ENCODE measurements at places on chromosomes 7 and 10. TPM values are rescaled to one million over a fixed set of nuclear protein-coding genes. Genes with fewer than 3 reads are reported as not detected.

Gene GPAM
- total RNA-seq: 19.6 TPM

DNA sequence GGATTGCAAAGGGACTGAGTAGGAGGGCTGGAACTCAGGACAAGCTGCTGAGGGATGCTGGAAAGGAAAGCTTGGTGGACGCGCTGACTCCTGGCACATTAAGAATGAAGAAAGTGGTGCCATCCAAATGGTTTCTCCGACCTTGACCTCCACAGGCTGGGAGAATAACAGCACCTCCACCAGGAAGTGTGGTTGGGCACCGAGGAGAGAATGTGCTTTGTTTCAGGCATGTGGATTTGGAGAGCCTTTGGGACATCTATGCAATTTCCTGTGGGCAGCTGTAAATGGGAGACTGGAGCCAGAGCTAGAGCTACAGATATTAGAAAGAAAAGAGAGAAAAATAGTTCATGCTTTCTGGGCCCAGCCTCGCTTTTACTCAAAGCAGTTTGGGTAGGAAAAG lies 29.8 kb upstream of the HABP2 start:
- no peak for DNase-seq

DNA sequence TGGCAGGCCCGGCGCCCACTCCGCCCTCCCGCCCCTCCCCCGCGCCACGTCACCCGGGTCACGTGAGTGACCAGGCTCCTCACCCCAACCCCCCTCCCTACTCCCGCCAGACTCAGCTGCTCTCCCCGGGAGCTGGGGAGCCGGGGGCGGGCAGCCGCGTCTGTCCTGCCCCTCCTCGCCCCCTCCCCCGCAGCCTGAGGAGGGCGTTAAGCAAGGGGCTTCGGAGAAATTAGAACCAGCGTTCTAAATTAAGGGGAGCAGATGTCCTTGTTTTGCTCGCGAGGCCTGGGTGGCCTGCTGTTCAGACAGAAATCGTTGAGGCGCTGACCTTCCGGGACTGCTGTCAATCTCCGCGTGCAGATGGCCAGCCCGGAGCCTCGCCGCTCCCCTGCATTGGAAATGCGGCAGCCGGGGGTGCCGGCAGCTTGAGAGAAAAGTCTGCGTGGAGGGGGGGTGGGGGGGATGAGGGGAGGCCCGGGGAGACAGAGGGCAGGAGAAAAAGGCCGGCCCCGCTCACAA lies 102.2 kb upstream of the ZNF438 start:
- DNase-seq: peak; percentile 80

DNA sequence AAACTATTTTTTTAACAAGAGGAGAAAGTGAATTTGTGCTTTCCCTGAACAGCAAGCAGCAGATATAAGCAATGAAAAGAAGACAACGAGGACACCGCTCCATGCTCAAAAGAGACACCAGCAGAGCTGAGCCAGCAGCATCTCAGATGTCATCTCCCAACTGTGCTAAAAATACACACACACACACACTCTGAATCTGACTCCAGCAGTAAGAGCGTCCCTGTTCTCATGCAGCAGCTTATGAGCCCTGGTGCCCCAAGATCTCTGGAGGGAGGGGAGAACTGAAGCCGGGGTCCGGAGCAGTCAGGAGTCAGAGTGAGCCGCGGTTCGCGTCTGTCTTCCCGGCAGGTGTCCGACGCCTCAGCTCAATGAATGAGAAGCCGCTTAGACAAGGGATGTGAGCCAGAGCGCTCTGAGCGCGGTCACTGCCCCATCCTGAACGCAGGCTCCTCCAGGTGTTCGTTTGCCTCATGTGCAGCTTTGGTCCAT lies 49.2 kb downstream of the SVIL start:
- DNase-seq: no peak

Gene RELN
- 1.8 TPM for total RNA-seq

DNA sequence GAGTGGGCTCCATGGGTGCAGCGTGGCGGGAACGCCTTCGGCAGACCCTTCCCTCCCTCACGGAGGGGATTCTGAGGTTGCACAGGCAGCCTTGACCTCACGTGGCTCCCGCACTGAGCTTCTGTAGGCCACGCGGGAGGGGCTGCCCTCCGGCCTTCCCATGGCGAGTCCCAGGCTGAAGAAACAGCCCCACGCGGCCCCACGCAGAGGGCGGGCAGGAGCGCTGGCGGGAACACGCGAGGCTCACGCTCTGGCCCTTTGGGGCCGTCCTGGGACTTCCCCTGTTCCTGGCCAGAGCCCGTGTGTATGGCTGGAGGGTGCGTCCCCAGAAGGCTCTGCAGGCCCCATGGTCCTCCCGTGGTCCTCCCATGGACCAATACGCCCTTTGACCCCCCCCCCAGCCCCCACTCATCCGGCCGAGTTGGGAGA lies 21.7 kb upstream of the NKX6-2 start:
- DNase-seq: no peak

DNA sequence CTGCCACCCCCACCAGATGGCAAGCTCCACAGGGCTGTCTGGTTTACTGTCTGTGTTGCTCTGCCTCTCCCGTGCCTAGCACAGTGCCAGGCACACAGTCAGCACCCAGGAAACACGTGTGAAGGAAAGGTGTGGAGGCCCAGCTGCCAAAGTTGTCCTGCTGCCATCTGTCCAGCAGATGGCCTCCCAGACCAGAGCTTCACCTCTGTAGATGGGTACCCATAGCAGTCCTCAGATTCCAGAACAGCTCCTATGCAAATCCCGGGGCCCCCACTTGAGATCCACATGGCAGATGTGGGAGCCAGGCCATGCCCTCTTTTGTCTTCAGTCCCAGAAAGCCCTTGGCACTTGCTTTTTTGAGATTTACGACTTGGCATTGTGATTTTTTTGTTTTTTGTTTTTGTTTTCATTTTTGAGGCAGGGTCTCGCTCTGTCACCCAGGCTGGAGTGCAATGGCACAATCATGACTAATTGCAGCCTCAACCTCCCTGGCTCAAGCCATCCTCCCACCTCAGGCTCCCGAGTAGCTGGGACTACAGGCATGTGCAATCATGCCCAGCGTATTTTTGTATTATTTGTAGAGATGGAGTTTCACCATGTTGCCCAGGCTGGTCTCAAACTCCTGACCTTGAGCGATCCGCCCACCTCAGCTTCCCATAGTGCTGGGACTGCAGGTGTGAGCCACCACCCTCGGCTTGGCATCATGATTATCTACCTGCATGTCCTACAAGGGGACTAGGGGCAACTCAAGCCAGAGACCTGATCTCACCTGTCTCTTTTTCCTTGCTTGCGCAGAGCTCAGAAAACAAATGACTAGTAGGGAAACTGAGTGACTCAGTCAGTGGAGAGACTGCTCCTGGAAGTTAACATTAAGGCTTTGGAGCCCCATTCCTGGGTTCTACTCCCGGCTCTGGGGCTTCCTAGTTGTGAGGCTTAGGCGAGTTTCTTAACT lies 16.9 kb upstream of the PALD1 start:
- peak; percentile 52 for DNase-seq

GRCh38 chr10:5361966-5362365 lies 2.8 kb upstream of the UCN3 start:
- DNase-seq: no peak

DNA sequence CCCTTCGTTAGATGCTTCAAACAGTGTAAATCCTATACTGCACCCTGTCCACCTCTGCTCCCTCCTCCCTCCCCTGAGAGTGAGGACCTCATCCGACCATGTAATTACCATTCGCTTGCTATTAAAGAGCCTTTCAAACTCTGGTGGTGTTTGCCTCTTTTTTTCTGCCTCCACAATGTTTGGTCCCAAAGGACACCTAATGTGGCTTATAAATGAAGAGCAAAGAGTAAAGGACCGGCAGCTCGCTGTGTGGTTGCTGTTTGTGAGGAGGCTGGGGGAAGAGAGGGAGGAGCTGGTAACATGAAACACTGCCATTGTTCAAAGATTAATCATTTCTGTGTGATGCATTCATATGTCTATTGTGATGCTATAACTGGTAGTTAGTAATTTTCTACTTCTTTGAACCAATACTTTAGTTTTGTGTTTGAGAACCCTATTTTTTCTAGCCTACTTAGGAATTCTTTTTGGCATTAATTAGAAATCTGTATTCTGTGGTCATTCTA lies 27.9 kb downstream of the MTURN start:
- DNase-seq: no peak

GRCh38 chr10:8404721-8405120 lies 350.2 kb downstream of the GATA3 start:
- no peak for DNase-seq

DNA sequence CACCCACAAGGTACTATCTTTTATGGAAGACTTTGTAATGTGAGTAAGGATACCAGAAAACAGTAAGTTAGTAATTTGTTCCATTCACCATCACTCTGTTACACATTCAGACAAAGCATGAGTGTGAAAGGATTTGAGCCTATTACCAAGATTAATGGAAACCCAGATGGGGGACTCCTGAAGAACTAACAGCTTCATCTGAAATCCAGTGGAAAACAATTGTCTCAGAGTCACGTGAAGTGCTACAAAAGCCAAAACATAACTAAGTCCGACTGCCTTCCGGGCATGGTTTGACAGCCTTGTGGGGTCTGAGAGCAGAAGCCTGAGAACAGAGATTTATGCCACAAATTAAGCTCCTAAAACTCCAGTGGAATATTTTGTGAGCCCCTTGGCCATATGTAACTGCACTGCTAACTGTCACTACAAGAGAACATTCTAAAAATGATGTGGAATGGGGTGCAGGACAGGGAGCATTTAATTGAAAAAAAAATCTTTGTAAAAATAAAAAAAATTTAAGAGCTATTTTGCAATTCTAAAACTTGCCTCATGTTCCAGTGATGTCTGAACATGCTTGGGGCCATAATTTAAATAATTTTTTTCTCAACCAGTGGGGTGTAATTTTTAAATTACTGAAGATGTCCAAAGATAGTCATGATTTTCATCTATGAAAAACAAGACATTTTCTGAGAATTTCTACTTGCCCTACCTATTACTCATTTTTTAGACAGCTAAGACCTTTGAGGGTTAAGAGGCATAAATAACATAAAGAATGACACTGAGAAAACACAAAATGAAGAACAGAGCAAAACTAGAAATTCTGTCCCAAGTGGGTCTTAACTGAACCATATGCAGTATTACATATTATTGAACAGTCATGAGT lies 555.0 kb downstream of the INHBA start:
- no peak for DNase-seq

Gene AGMO
- total RNA-seq: 8.3 TPM

DNA sequence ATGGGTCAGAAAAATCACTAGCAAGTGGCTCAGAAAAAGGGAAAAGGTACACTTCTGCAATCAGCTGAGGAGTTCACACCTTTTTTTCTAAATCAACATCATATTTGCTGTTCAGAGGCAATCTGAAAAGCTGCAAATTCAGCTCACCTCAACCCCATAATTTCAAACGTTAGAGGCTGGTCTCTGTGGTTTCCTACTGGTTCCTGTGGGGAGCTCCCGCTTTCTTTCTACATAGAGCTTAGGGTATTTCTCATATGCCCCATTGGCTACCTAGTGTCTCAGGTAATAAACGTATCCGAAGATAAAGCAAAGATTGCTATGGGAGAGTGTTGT lies 5.2 kb upstream of the ZNF22 start:
- no peak for DNase-seq

Gene SCART1
- total RNA-seq: 3.6 TPM

- DNase-seq: no peak
Observed at GRCh38 chr7:123993996-123994395, 38.9 kb downstream of the TMEM229A start.

DNA sequence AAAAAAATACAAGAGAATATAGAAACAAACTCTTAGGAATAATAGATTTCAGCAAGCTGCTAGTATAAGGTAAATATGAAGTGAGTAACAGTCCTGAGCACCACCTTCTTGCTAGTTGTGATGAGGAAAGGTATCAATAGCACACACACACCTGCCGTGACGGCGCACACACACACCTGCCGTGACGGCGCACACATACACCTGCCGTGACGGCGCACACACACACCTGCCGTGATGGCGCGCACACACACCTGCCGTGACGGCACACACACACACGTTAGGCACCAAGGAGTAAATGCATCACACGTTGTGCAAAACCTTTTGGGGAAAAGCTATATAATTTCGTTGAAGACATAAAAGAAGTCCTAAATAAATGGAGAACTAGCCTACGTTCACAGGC lies 4.7 kb upstream of the JAKMIP3 start:
- DNase-seq: no peak

DNA sequence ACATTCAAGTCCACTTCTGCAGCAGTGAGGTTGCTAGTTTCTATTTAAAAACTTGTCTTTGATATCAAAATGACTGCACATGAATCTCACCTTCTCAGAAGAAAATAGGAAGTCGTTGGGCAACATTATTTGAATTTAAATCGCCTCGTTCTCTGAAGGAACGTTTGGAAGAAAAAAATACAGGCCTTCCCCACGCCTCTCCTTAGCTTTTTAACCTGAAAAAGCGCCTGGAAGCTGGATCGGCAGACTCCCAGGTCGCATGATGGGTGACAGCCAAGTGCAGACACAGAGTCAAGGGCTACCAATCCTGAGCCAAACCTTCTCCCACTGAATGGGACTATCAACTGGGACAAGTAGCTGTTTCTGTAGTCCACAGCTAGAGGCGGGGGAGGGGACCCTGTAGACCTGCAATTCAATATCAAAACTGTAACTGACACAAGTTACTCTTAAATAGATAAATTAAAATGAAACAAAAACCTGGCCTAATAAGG lies 2.2 kb downstream of the FAM53B start:
- DNase-seq: no peak
